ENCODE measurements at places on chromosomes 6 and 20.
A peak's percentile ranks its signal among the peaks of the same experiment; 100 is the strongest.

GRCh38 chr6:155491421-155491820, 35.8 kb upstream of the NOX3 start:
- DNase-seq: no peak

- no peak for DNase-seq
These were observed 40.2 kb downstream of the CENPW start for GRCh38 chr6:126380072-126380583.

- DNase-seq: no peak
These were observed 216.9 kb upstream of the ARG1 start for GRCh38 chr6:131356161-131356560.

DNA sequence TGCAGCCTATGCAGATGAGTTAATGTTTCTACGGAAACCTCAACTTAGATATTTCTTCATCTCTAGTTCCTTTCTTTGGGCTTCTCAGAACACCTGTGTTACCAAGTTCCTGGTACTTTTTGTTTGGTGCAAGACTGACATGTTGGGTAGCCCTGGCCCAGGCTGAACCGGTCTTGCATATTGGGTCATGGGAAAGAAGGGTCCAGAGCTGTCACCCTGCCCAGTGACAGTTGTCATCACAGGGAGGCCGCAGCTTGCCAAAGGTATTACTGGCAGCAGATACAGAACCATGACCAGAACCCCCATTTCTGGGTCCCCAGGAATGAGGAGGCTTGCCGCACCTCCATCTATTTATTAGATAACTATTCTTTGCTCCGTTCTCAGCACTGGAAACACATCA, 40.2 kb downstream of the PDYN start:
- DNase-seq: no peak

GRCh38 chr20:10667560-10668167, 6.1 kb downstream of the JAG1 start:
- no peak for DNase-seq

- no peak for DNase-seq
These were observed 2.3 kb downstream of the HLA-DQB2 start for GRCh38 chr6:32761072-32761471.

- peak; percentile 32 for DNase-seq
These were observed 70.9 kb upstream of the PLEKHG1 start for GRCh38 chr6:150528648-150529285.

GRCh38 chr6:167302074-167302473, 11.0 kb downstream of the UNC93A start:
- no peak for DNase-seq

DNA sequence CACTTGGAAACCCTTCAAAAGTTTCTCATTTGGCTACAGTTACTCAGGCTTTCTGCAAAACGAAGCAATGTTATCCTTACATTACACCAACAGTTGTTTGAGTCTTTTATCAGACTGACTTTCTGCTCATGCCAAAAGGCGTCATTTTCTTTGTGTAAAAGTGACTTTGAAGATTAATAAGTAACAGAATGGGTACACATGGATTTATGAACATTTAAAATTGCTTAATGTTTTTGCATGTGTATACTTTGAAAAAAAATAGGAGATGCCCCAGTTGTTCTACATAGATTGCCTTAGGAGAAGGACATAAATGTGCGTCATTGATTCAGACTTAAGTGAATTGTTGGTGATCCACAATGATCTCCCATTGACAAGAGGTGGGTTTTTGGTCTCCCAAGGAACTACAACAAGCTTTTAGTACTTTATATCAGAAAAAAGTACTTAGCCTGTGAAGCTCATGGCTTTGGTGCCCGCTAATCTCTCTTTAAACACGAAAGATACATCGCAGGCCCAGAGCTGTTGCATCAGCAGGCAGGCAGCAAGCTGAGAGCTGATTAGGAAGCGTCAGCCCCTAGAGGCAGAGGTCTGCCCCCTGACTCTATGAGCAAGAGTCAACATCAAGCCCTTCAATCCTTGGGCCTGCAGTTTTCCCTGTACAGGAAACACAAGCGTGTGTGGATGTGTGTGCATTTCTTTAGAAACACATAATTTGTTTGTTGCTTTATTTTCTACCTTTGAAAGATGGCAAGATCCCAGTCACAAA, 45.9 kb downstream of the SLC22A3 start:
- no peak for DNase-seq

DNA sequence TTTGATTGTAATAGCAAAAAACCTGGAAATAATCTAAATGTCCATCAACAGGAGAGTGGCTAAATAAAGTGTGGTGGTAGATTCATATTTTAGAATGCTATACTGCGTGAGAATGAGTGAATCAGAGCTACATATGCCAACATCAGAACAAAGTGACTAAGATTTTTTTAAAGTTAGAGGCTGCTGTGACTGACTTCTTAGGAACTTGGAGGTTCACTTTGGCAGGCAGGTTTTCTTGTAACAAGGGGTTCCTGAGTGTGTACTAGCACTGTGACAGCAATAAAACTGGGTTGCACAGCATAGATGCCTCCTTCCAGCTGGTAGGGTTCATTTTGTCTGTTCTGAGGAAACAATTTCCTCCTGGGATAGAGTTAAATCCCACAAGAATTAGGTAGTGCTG, 75.3 kb upstream of the ENPP5 start:
- no peak for DNase-seq

DNA sequence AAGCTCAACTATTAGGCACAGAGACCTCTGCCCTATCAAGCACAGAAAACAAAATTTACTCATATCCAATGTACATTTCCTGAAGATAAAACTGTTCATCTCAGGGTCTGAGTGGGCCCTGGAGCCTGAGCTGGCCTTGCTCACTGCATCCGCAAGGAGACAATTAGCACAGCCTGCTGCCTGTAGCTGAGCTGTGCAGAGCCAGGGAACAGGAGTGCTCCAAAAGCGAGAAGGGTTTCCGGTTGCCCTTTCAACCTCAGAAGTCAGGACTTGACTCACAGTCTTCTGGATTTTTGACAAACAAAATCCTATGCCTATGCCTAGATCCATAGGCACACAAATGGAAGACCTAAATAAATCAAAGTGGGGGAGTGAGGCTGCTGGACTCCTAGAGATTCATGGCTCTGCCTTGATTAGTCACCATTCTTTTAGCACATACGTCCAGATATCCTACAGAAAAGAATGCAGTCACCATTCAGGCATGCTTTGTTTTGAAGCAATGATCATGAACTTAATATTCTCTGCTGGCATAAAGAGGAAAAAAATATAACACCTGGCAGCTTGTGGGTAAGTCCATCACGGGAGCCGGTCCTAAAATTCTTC, 73.5 kb downstream of the BFSP1 start:
- DNase-seq: no peak

Data from RPMI8226 (cell line).